GM19239 (cell line): ENCODE measurements at places on chromosomes 1 and 21.

GRCh38 chr1:57102561-57103326 lies 136.9 kb upstream of the C8B start:
- no peak for DNase-seq

DNA sequence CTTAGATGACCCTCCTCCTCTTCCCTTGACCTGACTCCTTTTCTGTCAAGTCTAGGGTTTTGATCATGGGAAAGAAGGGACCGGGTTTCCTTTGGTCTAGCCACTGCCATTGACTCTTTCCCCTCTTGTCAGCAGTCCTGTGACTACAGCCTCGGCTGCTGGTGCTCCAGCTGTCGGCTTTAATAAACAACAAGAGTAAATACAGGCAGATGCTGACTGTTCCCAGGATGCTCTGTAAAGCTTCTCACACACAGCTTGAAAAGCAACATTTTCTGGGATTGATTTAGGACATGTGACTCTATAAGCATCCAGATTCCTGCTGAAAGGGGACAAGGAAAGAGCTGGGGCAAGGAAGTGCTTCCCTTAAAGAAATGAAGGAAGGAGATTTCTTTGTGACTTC lies 53.5 kb upstream of the CTTNBP2NL start:
- no peak for DNase-seq

GRCh38 chr1:20753589-20753988 lies 21.1 kb upstream of the SH2D5 start:
- no peak for DNase-seq

DNA sequence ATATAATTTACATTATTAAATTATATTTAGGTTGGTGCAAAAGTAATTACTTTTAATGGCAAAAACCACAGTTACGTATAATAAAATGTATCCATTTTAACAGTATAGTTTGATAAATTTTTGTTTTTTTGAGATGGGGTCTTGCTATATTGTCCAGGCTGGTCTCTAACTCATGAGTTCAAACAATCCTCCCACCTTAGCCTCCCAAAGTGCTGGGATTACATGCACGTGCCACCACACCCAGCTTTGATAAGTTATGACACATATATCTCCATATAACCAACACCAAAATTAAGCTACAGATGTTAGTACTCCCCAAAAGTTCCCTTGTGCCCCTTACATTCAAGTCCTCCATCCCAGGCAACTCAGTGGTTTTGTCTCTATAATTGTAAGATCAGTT lies 163.1 kb downstream of the SMYD3 start:
- DNase-seq, result no peak

GRCh38 chr21:16533692-16534407 lies 804.1 kb downstream of the USP25 start:
- DNase-seq, result no peak

- no peak for DNase-seq
These were observed 6.5 kb downstream of the URB1 start for GRCh38 chr21:32386195-32386870.

DNA sequence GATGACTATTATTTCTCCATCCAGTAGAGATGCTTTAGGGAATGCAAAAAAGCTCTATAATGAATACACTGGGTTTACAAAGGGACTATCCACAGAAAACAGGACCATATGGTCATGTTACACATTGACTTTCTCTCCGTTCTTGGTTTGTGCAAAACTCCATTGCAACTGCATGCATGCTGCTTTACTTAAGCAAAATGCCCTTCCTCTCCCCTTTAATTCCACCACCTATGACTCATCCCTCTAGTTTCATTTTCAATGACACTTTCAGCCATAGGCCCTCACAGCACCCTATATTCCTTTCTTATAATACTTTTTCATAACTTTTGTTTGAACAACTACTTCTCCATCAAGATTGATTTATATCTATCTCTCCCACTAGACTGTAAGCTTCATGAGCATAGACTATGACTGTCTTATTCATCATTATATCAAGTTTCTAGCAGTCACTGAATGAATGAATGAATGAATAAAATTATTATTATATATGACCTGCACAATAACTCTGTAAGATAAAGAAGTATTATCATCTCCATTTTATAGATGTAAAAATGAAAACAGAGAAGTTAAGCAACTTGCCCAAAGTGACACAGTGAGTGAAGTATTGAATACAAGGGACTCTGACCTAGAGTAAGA lies 248.9 kb downstream of the PLPP3 start:
- DNase-seq, result no peak

- no peak for DNase-seq
These were observed 144.8 kb upstream of the VANGL1 start for GRCh38 chr1:115496904-115497527.

GRCh38 chr1:91609551-91609950 lies 108.9 kb downstream of the CDC7 start:
- DNase-seq, result no peak

DNA sequence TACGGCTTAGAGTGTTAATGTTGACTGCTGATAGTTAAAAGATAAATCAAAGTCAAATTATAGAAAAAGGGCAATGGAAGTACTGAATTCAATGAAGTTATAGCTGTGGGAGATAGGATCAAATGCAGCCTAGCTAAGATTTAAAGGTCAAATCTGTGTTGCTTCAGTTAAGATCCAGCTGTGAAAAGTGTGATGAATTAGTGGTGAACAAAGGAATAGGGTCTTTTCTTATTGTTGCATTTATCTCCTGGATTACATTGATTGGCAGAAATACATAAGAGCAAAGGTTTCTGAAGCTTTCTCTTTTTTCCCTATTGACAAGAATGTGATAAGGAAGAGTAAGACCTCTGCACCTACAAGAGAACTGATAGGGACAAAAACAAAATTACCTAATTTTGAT lies 1234.6 kb upstream of the ADGRL2 start:
- no peak for DNase-seq

GRCh38 chr1:10819198-10819901 lies 22.9 kb upstream of the CASZ1 start:
- DNase-seq, result no peak

- DNase-seq, result no peak
These were observed 62.2 kb downstream of the HSF2BP start for GRCh38 chr21:43597052-43597451.
